ENCODE measurements at places on chromosomes 1 and 21. TPM values are rescaled to one million over a fixed set of nuclear protein-coding genes. Genes with fewer than 3 reads are reported as not detected.

Gene TTC34
- total RNA-seq: 3.1 TPM

Gene IVL
- total RNA-seq: not detected

Gene BTBD8
- 8.2 TPM for total RNA-seq

Gene DMBX1
- not detected for total RNA-seq

Gene PLXNA2
- total RNA-seq: 34.9 TPM
